ENCODE measurements at places on chromosomes 11 and 22.

DNA sequence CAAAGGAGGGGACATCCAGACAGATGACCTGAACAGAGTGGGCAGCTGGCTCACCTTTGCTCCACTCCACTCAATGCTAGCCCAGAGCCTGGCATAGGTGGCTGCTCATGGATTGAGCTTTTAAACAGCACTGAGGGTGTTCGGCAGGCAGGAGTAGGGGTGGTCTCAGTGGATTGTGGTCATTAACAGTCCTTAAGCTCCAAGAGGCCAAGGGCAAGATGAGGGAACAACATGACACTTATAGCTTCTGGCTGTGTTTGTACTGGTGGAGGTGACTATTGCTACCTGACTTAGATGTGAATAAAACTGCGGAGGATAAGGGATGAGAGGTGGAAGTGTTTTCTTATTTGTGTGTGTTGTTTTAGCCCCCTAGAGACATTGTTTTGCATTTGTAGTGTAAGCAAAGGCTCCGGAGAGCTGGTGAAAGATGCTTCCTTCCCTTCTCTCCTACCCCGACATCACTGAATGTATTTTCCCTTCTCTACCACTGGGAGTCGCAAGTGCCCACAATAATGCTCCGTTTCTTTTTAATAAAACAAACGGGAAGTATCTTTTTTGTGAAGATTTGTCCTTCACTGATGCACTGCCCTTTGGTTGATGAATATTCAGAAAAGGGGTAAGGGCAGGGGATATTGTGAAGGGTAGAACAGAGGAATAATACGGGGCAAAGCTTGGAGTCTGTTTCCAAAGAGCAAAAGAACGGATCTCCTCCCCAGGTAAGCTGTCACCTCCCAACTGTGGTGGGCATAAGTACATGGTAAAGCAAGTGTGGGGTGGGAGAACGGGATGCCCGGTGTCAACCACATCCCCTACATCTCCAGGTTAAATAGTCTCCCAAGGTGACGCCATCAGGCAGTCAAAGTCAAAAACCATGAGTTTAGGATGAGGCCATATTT, 27.5 kb upstream of the MTNR1B start:
- no peak for DNase-seq

DNA sequence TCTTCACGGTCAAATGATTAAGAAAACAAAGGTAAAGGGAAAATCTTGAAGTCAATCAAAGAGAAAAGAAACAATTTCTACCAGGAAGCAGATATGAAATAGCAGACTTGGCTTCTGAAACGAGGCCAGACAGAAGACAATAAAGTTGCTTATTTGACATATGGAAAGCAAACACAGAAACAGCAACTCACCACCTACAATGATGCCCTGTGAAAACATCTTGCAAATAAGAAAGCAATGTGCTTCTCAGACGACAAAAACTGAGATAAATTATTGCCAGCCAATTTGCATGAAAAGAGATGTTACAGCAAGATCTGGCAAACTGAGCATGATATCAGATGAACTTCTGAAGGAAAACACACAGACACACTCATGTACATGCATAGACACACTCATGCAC, 45.9 kb upstream of the CTSC start:
- DNase-seq = no peak

GRCh38 chr11:104668797-104669463, 229.3 kb downstream of the CASP12 start:
- DNase-seq = no peak

- DNase-seq = no peak
Observed at GRCh38 chr22:49101225-49101624, 726.4 kb downstream of the BRD1 start.

- peak; percentile 59 for DNase-seq
Observed at GRCh38 chr11:3949125-3949524, 93.7 kb downstream of the STIM1 start.

DNA sequence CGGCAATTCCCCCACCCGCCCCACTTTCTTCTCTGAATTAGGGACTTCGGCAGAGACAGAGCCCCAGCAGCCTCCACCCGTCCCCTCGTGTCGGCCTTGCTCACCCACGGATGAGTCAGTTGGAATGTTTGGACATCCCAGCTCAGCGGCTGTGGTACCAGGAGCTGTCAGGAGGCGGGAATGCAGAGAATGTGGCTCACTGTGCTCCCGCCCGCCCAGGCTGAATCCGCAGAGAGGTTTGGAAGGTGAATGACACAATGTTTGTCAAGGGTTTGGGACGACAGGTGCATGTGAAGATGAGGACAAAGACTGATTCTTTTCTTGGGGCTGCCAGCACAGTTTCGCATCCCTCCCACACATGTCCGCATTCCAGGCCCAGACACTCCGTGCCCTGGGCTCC, 39.6 kb downstream of the LIF start:
- no peak for DNase-seq

GRCh38 chr22:50437511-50438304, 37.1 kb downstream of the SBF1 start:
- no peak for DNase-seq

DNA sequence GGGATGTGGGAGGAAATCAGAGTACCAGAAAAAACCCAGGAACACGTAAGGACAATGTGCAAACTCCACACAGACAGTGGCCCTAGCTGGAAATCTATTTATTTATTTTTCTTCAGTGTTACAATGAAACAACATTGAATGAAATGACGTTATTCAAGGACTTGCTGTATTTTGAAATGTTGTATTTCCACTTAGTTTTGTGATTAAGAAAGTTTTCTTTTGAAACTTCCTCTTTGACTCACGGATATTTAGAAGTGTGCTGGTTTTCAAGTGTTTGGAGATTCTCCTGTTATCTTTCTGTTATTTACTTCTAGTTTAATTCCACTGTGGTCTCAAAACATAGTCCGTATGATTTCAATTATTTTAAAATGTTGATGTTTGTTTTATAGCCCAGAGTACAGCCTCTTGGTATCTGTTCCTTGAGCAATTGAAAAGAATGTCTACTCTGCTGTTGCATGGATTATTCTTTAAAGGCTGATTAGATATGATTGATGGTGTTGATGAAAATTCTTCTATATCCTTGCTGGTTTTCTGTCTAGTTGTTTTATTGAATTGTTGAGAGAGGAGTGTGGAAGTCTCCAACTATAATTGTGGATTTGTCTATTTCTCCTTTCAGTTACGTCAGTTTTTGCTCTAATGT, 141.0 kb downstream of the ARHGAP20 start:
- DNase-seq = no peak

DNA sequence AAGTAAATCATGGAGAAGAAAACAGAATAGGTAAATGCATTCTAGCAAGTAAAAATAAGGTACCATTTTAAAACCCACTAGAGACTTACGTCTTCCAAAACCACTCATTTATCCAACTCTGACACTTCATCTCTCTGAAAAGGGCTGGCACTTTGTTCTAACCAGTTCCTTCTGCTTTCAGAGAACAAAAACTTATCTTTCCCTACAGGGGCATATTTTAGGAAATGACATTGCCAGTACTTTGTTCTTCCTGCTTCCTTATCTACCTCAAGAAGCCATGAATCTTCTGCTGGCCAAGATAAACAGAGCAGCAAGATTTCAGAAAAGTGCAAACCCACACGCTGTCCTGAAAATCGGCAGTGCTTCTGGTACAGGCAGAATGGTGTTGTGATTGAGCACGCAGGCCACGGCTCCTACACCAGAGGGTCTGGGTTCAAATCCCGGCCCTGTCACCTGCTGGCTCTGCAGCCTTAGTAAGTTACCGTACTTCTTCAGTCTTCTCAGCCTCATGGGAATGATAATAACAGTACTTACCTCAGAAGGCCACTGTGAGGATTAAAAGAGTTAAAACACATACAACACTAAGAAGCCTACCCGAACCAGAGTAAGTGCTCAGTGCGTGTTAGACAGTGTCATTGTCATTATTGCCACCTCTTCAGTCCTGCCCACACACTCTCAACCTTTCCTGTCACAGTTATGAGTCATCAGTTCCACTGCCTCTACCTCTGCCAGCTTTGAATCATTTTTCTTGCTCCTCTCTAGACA, 11.0 kb downstream of the MPZL3 start:
- no peak for DNase-seq

- no peak for DNase-seq
Observed at GRCh38 chr11:40328890-40329614, 1130.4 kb downstream of the LRRC4C start.

DNA sequence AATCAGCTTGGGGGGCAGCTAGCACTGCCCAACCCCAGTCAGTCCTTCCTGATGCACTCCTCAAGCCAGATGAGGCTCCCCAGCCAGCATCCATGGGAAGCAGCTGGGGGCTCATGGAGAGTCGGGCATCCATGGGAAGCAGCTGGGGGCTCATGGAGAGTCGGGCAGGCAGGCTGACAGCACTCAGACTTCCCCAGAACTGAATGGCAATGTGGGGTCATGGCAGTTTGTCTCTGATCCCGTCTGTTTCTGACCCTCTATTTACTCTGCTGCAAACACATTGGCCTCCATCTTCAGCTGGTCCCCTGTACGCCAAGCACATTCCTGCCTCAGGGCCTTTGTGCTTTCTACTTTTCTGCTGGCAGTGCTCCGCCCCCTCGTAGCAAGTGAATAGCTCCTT, 314.8 kb downstream of the NTM start:
- DNase-seq = no peak

DNA sequence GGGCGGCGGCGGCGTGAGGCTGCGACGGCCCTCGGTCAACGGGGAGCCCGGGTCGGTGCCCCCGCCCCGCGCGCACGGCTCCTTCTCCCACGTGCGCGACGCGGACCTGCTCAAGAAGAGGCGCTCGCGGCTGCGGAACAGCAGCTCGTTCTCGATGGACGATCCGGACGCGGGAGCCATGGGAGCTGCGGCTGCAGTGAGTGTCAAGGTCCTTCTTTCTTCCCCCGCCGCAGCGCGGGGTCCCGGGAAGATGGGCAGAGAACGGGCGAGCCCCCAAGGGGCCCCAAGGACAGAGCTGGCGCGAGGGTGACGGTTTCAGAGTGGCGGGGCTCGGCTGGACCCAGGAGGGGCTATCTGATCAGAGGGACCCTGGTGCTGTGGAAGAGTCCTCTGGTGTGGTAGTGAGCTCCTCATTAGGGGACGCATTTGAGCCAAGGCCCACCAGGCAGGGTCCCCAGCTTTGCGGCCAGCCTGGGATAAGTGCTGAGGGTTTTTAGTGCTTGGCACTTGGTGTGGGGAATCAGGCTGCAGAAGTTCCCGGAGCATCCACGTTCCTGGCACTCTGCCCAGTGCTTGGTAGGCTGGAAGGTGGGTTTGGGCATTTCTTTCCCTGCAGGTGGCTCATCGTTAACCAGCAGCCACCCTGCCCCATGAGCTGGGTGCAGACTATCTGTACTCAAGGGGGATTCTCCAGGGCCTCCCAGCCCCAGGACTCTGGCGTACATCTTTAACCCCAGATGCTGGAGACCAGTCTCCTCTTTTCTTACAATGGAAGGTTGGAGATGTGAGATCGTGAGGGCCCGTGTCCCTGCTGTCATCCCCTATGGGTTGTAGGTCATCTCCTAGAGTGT, 9.8 kb downstream of the EHBP1L1 start:
- DNase-seq = no peak

DNA sequence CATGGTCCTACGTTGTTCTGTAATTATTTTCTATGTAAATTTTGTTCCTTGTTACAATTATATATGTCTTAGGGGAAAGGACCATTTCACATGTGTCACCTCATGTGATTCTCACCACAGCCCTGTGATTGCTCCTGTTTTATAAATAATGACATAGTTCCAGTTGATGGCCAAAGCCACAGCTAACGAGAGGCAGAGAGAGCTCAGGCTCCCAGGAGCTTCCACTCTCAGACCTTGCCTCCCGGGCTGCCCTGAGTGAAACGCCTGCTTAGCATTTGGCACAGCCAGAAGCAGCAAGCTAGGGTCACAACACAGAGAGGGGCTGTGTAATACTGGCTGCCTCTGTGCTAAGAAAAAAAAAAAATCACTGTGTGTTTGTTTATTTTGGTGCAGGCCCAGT, 5.9 kb downstream of the TMEM121B start:
- DNase-seq = no peak

DNA sequence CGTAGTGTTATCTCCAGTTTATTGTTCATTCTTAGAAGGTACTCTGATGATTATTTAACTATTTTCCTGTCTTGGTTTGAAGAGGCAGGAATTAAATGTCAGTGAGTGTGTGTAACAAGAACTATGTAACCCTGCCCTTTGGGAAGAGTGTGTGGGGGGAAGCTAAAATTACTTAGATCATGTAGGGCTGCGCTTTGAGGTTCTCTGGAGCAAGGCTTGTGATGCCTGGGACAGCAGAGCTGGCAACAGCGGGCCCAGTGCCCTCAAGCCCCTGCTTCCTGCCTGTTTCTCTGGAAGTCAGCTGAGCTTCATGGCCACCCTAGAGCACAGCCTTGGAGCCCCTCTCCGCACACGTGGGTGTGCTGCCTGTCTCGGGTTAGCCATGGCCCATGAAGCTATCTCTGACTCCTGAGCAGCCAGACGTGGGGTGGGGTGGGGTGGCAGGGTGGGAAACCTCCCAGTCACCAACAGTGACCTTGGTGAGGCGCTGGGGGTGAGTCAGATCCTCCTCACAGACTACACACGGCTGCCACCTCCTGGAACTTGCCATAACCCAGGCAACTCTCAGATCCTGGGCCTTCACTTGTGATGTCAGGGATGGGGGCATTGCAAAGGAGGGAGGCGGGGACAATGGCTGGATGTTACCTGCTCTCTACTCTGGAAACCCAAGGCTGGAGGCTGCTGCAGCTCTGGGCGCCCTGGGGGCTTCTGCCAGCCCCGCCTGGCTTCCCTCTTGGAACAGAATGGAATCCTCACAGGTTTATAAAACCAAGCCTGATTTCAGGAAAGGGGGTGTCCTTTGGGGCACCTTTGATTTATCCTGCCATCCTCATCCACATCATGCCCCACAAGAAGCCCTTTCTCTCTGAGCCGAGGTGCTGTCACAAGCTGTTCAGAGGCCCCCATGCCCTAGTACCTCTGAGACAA, 88.6 kb downstream of the SNX19 start:
- peak; percentile 20 for DNase-seq

DNA sequence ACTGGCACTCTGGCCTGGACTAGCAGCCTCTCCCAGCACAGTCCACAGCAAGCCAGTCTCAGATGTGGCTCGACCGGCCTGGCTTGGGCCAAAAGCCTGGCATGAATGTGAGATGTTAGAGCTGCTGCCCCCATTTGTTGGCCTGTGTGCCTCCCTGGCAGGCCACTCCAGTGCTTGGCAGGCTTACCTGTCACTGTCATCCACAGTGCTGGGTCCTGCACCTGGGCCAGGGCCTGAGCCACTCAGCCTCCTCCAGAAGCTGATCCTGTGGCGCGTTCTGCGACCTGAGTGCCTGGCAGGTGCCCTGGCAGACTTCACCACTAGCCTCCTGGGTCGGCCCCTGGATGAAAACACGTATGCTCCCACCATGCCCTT, 36.1 kb downstream of the RRP8 start:
- DNase-seq = no peak

DNA sequence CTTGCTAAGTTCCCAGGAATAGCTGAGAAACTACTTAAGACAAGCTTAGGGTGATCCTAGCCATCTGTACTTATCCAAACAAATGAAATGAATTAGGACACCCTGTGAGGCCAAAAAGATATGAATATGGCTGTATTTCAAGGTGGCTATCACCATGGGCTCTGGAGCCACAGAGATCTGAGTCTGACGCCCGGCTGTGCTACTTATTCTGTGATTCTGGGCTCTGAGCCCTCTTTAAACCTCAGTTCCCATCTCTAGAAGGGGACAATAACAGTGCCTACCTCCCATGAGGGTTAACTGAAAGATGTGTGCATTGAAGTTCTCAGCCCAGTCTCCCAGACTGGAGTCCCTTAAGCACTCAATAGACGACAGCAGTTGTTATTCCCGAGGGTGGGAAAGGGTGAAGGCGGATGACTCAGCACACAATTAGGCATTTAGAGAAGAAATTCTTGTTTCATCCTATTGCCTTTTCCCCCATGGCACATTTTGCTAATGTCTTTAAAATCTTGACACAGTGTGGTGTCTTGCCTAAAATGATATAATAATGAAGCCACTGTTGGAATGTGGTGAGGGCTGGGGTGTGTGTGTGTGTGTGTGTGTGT, 132.5 kb downstream of the ADAMTS15 start:
- no peak for DNase-seq

GRCh38 chr22:17412232-17412631, 43.0 kb downstream of the CECR2 start:
- DNase-seq = no peak

All from gastrocnemius medialis (tissue), 4 donors.